ENCODE measurements at places on chromosomes 4 and X.
A peak's percentile ranks its signal among the peaks of the same experiment; 100 is the strongest.

GRCh38 chr4:165505958-165506837, 127.4 kb downstream of the CPE start:
- H3K4me3 ChIP-seq: no peak overlapping the region
- H3K27ac ChIP-seq: no peak overlapping the region
- H3K36me3 ChIP-seq: no peaks in the 10 kb centered on the region
- DNase-seq: no peak

DNA sequence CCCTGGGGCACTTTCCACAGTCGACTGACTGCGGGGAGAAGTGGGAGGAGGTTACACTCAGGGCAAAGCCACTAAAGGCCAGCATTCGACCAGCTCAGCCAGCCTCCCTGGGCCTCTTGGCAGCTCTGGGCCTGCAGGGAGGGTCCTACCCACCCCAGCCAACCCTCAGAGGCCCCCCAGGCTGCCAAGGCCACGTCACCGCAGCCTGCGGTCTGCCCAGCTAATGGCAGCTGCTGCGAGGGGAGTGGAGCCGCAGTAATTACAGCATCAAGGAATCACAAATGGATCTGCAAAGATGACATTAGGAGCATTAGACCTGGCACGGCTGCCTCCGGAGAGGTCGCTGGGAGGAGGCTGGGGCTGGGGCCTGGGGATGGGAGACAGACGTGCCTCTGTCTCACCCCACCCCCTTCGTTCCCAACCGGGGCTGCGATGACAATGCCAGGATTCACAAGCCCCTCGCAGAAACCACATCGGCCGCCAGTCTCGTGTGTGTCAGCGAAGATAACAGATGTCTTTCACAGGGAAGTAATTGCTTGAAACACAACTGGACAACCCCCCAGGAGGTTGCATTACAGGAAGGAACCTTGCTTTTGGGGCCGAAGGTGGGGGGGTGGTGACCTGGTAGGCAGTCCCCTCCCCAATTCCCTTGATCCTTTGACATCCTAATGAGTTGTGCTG, 367.6 kb downstream of the BCOR start:
- no peaks in the 10 kb centered on the region for H3K36me3 ChIP-seq
- H3K4me3 ChIP-seq: no peak overlapping the region
- no peak for DNase-seq
- peaks cover 4% of the 10 kb centered on the region for H3K27me3 ChIP-seq
- H3K4me1 ChIP-seq: peaks cover 2% of the 10 kb centered on the region
- H3K27ac ChIP-seq: no peak overlapping the region

DNA sequence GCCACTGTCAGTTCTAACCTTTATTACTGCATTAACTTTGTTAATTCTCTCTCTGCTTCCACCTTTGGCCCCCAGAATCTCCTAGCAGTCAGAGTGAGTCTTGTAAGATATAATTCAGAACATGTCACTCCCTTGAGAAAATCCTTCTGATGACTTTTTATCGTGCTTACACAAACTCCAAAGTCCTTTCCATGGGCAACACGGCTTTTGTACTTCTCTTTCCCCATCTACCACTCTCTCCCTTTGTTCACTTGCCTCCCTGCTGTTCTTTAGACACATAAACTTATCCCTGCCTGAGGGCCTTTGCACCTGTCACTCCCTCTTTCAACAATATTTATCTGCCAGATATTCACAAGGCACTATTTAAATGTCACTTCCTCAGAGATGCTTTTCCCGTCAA, 64.8 kb downstream of the MAOB start:
- peaks cover 13% of the 10 kb centered on the region for H3K4me1 ChIP-seq
- no peak overlapping the region for H3K27ac ChIP-seq
- peaks cover 3% of the 10 kb centered on the region for H3K27me3 ChIP-seq
- no peaks in the 10 kb centered on the region for H3K36me3 ChIP-seq
- no peak overlapping the region for H3K4me3 ChIP-seq

DNA sequence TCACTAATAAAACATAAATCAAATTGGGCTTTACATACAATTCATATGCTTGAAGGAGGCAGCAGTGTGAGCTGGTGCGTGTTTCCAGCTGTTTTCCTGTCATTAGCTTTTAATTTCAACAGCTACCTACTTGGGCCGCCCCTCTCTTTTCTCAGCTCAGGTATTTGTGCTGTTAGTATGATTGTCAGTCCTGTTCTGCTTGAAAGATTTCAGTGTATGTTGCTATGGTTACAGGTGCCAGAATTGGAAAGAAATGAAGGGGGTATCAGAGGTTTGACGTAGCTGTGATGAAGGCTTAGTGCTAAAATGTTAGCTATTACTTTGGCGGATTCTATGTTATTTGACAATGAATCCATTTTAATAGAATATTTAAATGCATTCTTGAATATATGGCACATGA, 440.3 kb downstream of the ZIC3 start:
- H3K36me3 ChIP-seq: no peaks in the 10 kb centered on the region
- no peaks in the 10 kb centered on the region for H3K4me1 ChIP-seq

- H3K36me3 ChIP-seq: no peaks in the 10 kb centered on the region
- H3K4me3 ChIP-seq: no peak overlapping the region
- H3K27me3 ChIP-seq: peaks cover 2% of the 10 kb centered on the region
- H3K4me1 ChIP-seq: no peaks in the 10 kb centered on the region
- no peak overlapping the region for H3K27ac ChIP-seq
Measured at GRCh38 chr4:84530871-84531270, 31.8 kb upstream of the NKX6-1 start.

GRCh38 chr4:88610771-88611170, 18.5 kb downstream of the HERC3 start:
- H3K36me3 ChIP-seq: peaks cover 36% of the 10 kb centered on the region
- peak overlapping the region; percentile 69 for H3K27ac ChIP-seq
- peaks cover 77% of the 10 kb centered on the region for H3K4me1 ChIP-seq
- no peak for DNase-seq

DNA sequence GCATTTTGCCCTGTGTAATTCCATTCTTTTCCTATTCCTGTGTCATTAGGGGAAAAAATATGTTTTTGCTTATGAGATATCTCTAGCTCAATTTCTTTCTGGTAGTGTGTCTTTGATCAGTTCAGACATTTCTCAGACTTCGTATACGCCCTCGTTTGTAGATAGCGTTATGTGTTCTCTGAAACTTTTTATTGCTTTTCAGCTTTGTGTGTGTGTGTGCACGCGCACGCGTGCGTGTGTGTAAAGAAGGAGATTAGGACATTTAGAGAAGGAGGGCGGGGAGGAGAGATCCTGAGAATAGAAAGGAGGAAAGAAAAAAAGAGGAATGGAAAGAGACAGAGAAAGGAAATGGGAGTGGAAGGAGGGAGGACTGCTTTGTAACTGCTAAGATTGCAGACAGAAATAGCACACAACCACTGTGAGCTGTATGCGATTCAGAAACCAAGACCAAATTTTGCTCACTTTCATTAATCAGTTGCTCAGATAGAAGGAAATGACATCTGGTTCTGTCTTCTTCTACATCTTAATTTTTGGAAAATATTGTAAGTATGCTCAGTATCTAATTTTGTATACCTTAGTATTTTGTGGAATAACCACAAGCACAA, at the start of gene RXFP1:
RXFP1 (plus strand) TSS at position 399 of the 605 bp plus-strand sequence; CDS start at position 494, 95 bp downstream.
- peaks cover 3% of the 10 kb centered on the region for H3K27me3 ChIP-seq
- no peaks in the 10 kb centered on the region for H3K36me3 ChIP-seq
- no peak within 1 kb of the TSS for H3K27ac ChIP-seq
- H3K4me3 ChIP-seq: no peak within 1 kb of the TSS
- no peaks in the 10 kb centered on the region for H3K4me1 ChIP-seq
- no peak for DNase-seq

DNA sequence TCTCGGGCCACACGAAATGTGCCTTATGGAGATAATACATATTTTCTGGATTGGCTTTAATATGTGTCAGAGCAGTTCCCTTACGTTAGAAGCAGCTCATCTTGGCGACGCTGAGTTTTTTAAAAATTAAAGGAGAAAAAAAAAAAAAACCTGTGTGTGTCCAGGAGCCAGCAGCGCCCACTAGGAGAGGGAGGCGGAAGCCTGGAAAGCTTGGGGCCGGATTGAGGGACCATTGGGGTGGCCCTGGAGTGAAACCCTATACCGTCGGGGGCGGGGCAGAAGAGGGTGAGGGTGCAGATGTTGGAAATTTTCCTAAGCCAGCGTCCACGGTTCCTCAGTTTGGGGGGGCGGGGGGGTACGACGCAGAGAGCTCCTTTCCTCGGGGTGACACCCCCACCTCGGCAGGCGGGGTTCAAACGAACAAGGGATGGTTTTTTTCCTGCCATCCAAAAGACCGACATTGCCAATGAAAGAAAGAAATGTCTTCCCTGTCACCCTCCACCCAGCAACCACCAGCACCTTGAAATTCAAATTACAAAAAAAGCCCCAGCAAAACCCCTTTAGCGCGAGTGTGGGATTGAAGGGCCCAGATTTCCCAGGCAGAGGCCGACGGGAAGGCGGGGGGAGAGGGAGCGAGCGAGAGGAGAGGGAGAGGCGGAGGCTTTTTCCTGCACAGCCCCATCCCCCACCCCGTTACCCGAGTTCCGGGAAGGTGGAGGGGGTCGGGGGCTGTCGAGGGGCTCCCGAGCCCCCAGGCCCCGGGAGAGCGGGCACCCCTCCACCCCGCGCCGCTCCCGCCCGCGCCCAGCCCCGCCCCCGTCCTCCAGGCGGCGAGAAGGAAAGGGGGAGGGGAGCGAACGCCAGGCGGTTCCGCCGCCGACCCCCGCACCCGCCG, 859 bp downstream of the SMARCA1 start:
- no peak for DNase-seq
- H3K27me3 ChIP-seq: peaks cover 7% of the 10 kb centered on the region
- H3K4me1 ChIP-seq: peaks cover 10% of the 10 kb centered on the region
- H3K27ac ChIP-seq: no peak overlapping the region

- H3K27me3 ChIP-seq: peaks cover 18% of the 10 kb centered on the region
- no peak overlapping the region for H3K27ac ChIP-seq
- no peak for DNase-seq
- H3K4me1 ChIP-seq: peaks cover 17% of the 10 kb centered on the region
Measured at GRCh38 chr4:127631420-127631819, 1.3 kb upstream of the INTU start.

- H3K36me3 ChIP-seq: peaks cover 20% of the 10 kb centered on the region
- H3K4me1 ChIP-seq: no peaks in the 10 kb centered on the region
- no peak overlapping the region for H3K27ac ChIP-seq
- no peaks in the 10 kb centered on the region for H3K27me3 ChIP-seq
- no peak for DNase-seq
- no peak overlapping the region for H3K4me3 ChIP-seq
Measured at GRCh38 chr4:98480535-98480934, 177.9 kb downstream of the TSPAN5 start.

- no peaks in the 10 kb centered on the region for H3K27me3 ChIP-seq
- no peak for DNase-seq
- no peaks in the 10 kb centered on the region for H3K4me1 ChIP-seq
- H3K27ac ChIP-seq: no peak overlapping the region
Measured at GRCh38 chr4:76822303-76822702, 75.6 kb downstream of the SOWAHB start.

- H3K36me3 ChIP-seq: peaks cover 3% of the 10 kb centered on the region
- H3K4me1 ChIP-seq: peaks cover 21% of the 10 kb centered on the region
- no peak for DNase-seq
- peak within 1 kb of the TSS; percentile 85 for H3K4me3 ChIP-seq
Measured at GRCh38 chrX:1336331-1336943, at the start of gene IL3RA. Gene IL3RA (plus strand): TSS chrX:1336785. CDS start chrX:1341766, 4,981 bp downstream.

- no peak overlapping the region for H3K27ac ChIP-seq
- H3K4me1 ChIP-seq: no peaks in the 10 kb centered on the region
- no peaks in the 10 kb centered on the region for H3K27me3 ChIP-seq
- H3K36me3 ChIP-seq: no peaks in the 10 kb centered on the region
Measured at GRCh38 chr4:136768925-136769275, 763.4 kb downstream of the PCDH18 start.

GRCh38 chr4:159240687-159241086, 137.8 kb downstream of the RAPGEF2 start:
- no peak overlapping the region for H3K27ac ChIP-seq
- no peaks in the 10 kb centered on the region for H3K27me3 ChIP-seq
- no peak overlapping the region for H3K4me3 ChIP-seq
- H3K36me3 ChIP-seq: peaks cover 4% of the 10 kb centered on the region

GRCh38 chr4:73222466-73223257, 35.9 kb downstream of the ANKRD17 start:
- no peak overlapping the region for H3K4me3 ChIP-seq
- peaks cover 34% of the 10 kb centered on the region for H3K4me1 ChIP-seq
- no peak overlapping the region for H3K27ac ChIP-seq
- H3K27me3 ChIP-seq: peaks cover 2% of the 10 kb centered on the region

DNA sequence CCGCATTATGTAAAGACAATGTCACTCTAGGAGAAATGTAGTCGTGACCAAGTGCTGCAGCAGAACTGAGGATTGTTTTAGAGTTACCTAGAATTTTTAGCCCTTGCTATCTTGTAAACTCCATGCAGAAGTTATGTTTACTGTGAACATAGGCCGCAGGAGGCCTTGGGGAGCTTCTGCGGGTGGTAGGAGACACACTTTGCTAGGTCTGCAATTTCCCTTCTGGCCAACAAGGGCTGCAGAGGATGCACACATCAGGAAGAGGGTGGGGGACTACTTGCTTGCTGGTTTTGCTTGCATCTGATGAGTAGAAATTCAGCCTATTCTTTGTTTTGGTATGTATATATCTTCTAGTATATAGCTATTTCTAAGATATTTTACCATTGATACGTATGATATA, 23.1 kb downstream of the BANK1 start:
- H3K4me1 ChIP-seq: peaks cover 5% of the 10 kb centered on the region
- H3K27ac ChIP-seq: no peak overlapping the region
- H3K27me3 ChIP-seq: no peaks in the 10 kb centered on the region
- no peaks in the 10 kb centered on the region for H3K36me3 ChIP-seq
- no peak for DNase-seq
- H3K4me3 ChIP-seq: no peak overlapping the region

DNA sequence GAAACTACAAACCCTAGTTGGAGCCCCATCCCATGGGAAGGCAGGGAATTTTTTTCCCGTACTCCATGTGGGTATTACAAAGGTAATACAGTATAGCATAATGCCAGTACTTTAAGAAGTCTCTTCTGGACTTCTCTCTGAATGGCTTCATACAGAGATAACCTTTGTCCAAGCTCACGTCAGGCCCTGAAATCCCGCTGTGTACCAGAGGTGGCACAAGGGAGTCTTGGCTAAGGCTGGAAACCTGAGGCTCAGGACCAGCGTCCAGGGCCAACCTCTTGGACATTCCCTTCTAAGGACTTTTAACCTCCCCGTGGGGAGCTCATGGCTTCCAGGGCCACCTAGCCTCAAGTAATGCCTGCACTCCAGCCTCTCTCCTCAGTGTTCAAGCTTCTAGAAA, 338.9 kb upstream of the FAM241A start:
- H3K27me3 ChIP-seq: no peaks in the 10 kb centered on the region
- H3K4me1 ChIP-seq: no peaks in the 10 kb centered on the region
- H3K36me3 ChIP-seq: no peaks in the 10 kb centered on the region
- no peak for DNase-seq

GRCh38 chrX:50910685-50911176, at the start of gene BMP15:
Gene BMP15 (plus strand): TSS chrX:50910735. CDS start chrX:50910784, 49 bp downstream.
- H3K27me3 ChIP-seq: no peaks in the 10 kb centered on the region
- no peak for DNase-seq
- no peaks in the 10 kb centered on the region for H3K4me1 ChIP-seq

- H3K4me3 ChIP-seq: no peak overlapping the region
- peaks cover 5% of the 10 kb centered on the region for H3K4me1 ChIP-seq
- no peaks in the 10 kb centered on the region for H3K27me3 ChIP-seq
- no peak for DNase-seq
- H3K36me3 ChIP-seq: no peaks in the 10 kb centered on the region
Measured at GRCh38 chr4:39617534-39617933, 21.1 kb downstream of the SMIM14 start.

DNA sequence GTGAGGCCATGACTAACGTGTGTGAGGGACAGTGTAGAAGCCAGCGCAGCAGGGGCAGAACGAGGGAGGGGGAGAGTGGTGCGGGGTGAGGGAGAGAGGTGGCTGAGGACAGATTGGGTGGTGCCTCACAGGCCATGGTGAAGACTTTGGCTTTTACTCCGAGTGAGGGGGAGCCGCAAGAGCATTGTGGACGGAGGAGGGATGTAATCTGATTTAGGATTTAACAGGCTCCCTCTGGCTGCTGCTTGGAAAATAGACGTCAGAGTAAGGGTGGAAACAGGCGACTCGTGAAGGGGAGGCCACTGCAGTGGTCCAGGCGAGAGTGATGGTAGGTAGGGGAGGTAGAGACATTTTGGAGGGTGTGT, 13.0 kb downstream of the PPP1R3F start:
- no peak overlapping the region for H3K27ac ChIP-seq
- peaks cover 5% of the 10 kb centered on the region for H3K27me3 ChIP-seq
- H3K4me1 ChIP-seq: peaks cover 13% of the 10 kb centered on the region

Data from immature natural killer cell (primary cell).